Activated CD8-positive, alpha-beta memory T cell treated with anti-CD3 and anti-CD28 coated beads for 4 hours (primary cell): ENCODE measurements at places on chromosomes 1 and 21.

- DNase-seq, result no peak
These were observed 2.3 kb downstream of the EGLN1 start for GRCh38 chr1:231419738-231420298.

- no peak for DNase-seq
These were observed 16.7 kb upstream of the MAGOH start for GRCh38 chr1:53255031-53255430.

- DNase-seq, result no peak
These were observed at the start of gene NFIA for GRCh38 chr1:61082311-61083012. TSS of gene NFIA (plus strand) at chr1:61082561.

DNA sequence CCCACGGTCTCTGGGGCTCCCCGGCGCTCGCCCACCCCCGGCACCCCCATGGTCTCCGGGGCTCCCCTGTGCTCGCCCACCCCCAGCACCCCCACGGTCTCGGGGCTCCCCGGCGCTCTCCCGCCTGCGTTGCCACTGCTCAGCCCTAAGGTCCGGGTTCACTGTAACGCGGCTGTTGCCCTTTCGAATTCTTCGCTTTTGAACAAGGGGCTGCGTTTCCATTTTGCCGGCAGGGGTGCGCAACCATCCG, 5.2 kb upstream of the FTCD start:
- no peak for DNase-seq
